ENCODE measurements at places on chromosomes 2 and 18. TPM values are rescaled to one million over a fixed set of nuclear protein-coding genes. Genes with fewer than 3 reads are reported as not detected.

Gene DLX2
- 0.12 TPM for total RNA-seq

DNA sequence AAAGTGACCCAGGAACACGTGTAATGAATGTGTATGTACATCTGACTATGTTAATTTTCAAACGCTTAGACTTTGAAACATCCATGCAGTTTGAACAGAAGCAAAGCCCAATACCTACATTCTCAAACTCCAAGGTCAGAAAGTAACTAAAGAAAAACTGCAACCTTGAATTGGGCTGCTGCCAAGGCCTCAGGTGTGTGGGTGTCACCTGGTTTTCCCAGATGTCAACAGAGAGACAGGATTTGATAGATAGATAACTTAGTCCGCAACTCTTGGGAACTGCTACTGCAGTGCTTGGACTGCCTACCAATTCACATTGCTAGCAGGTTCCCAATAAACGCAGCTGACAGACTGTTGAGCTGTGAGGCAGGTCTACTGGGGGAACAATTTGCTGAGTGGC lies 78.7 kb upstream of the PAPOLG start:
- DNase-seq, result no peak

GRCh38 chr2:208036357-208036756 lies 11.0 kb upstream of the PLEKHM3 start:
- DNase-seq, result no peak

Gene NOSTRIN
- total RNA-seq, result 29.8 TPM

- no peak for DNase-seq
Observed at GRCh38 chr2:105789745-105790460, 45.2 kb downstream of the NCK2 start.

Gene TMEM87B
- 18.7 TPM for total RNA-seq

Gene USP14
- total RNA-seq, result 40.3 TPM

Data from ovary (tissue), 10 donors.